Esophagus squamous epithelium (tissue), 5 donors: ENCODE measurements at places on chromosomes 2 and 18. TPM values are rescaled to one million over a fixed set of nuclear protein-coding genes. Genes with fewer than 3 reads are reported as not detected.
A peak's percentile ranks its signal among the peaks of the same experiment; 100 is the strongest.

- no peaks in the 10 kb centered on the region for H3K27me3 ChIP-seq
- H3K27ac ChIP-seq: no peak overlapping the region
- H3K36me3 ChIP-seq: no peaks in the 10 kb centered on the region
- H3K4me3 ChIP-seq: no peak overlapping the region
Observed at GRCh38 chr2:143425896-143426295, 296.7 kb downstream of the ARHGAP15 start.

DNA sequence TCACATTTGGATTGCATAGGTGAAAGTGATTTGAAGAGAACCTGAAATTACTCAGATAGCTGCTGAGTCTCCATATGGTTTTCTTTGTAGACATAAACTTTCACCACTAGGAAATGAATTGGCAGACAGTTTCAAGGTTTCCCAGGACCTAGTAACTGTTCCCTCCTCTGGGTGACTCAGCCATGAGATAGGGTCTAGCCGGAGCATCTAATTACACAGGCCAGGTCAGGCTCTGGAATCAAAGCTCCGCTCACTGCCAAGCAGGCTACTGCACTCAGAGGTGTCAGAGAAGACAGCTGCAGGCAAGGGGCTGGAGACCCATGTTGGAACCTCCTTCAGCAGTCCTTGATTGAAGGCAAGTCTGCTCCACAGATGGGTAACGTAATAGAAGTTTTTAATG is 429.2 kb downstream of the TNS1 start:
- H3K4me1 ChIP-seq: no peaks in the 10 kb centered on the region
- no peak overlapping the region for H3K27ac ChIP-seq
- no peaks in the 10 kb centered on the region for H3K36me3 ChIP-seq
- H3K4me3 ChIP-seq: no peak overlapping the region
- no peak for DNase-seq

DNA sequence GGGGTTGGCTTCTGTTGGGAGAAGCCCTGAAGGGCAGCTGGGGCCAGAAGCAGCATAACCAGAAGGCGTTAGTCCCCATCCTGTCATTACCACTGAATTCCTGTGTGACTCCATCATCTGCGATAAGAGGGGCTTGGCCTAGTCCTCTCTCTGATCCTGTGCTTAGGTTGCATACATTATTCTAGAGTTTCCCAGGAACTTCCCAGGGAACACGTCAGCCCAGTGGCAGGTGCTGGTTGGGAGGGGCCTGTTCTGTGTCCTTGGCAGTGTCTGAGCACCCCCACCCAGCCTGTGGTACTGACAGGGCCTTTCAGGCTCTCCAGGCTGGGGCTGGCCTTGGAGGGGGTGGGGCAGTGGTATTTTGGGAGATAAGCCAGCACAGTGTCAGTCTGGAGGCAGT is 4.5 kb upstream of the TOGARAM2 start:
- H3K4me1 ChIP-seq: peaks cover 19% of the 10 kb centered on the region
- no peaks in the 10 kb centered on the region for H3K36me3 ChIP-seq
- no peak overlapping the region for H3K27ac ChIP-seq
- H3K27me3 ChIP-seq: no peaks in the 10 kb centered on the region

GRCh38 chr2:85277416-85278158 is 50.2 kb downstream of the TGOLN2 start:
- no peaks in the 10 kb centered on the region for H3K27me3 ChIP-seq
- peak overlapping the region; percentile 77 for H3K27ac ChIP-seq
- H3K4me3 ChIP-seq: peak overlapping the region; percentile 13
- no peak for DNase-seq
- H3K4me1 ChIP-seq: peaks cover 30% of the 10 kb centered on the region

The ZNF396 gene
- 0.18 TPM for total RNA-seq

The ALLC gene
- total RNA-seq: not detected
